ENCODE measurements at places on chromosomes 12 and 14.

- DNase-seq: no peak
Measured at GRCh38 chr14:20798932-20799331, 3.7 kb downstream of the RNASE1 start.

DNA sequence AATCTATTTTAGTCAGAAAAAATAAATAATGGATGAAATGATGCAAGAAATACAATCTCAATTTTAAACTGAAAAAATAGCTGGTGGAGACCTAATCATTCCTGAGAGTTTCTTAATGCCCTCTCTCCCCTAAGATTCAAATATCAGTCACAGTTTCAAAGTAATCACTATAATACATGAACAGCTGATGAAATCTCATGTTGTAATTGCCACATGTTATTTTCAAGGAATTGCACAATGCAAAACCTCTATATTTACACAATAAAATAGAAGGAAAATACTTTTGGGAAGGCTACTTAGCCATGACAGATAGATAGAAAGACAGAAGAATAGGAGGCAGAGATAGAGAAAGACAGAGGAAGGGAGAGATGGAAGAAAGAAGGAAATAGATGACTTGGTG, 18.2 kb downstream of the IFNG-AS1 start:
- no peak for DNase-seq

GRCh38 chr12:1185460-1186182, 194.6 kb downstream of the ERC1 start:
- DNase-seq: no peak

DNA sequence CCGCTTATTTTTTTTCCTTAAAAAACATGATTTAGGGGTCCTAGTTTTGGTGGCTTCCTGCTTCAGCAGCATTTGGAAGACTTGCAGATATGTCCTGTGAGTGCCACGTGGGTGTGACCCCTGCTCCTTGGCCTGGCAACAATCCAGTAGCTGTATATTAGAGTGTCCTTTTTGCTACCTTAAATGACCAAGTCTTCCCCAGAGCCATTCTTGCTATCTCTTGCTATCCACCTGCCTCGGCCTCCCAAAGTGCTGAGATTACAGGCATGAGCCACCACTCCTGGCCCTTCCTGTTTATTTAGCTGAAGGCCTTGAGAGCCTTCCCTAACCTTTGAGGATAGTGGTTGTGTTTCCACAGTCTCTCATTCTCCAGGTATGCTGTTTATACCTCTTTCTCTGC, 17.0 kb downstream of the TPCN1 start:
- no peak for DNase-seq

- no peak for DNase-seq
Measured at GRCh38 chr14:24518851-24519250, 10.8 kb upstream of the CMA1 start.

GRCh38 chr14:71592361-71592760, 339.9 kb upstream of the RGS6 start:
- DNase-seq: peak; percentile 27

- no peak for DNase-seq
Measured at GRCh38 chr12:93812626-93813025, 135.5 kb downstream of the CRADD start.

DNA sequence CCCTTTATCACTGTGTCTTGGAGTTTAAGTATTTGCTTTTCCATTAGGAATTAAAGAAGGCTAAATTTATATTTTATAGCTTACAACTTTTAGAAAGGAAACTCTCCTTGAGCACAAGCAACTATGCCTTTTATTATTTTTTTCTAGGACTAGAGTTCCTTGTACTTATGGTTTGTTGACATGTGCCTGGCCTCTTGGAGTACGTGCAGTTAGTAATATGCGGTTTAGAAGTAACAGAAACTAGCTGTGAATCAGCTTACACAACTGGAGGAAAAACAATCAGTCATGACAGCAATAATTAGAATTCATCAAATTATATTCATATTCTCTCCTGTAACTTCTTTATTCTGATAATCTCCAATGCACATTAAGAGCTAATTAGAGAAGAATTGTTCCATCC, 428.7 kb downstream of the AEBP2 start:
- no peak for DNase-seq

DNA sequence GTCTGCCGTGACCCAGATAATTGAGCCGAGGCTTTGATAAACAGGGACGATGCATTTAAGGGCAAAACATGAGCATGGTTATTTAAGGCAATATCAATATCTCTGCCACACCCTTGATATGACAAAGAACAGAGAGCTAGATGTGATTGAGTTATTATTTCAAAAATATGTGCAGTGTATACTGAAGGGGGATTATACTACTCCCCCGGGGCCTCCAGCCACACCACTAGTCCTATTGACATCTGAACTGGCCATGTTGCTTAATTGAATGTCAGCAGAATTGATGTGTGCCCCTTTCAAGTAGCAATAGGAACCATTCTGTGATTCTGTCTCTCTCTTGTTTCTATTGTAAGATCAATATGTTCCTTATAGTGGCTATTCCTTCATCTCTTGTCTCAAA, 794.8 kb upstream of the SEL1L start:
- no peak for DNase-seq

DNA sequence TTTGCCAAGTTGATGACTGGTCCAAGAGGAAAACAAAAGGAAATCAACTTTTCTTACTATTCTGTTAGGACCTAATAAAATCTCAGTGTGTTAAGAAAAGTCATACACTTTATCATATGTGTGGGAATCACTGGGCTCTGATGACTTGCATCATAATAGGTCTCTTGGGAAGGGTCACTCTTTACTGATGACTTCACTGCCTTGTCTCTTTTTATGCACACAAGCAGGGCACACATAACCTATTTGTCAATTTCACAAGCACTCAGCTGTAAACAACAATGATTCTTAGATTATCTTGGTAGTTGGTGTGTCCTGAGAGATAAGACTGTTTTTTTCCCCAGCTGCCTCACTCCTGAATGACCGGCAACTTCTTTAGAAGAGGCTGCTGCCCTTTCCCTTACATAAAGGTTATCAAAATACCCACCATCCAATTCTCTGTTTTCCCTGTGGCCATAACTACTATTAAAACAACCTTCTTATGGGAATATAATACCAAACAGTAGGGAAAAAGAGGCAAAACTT, 50.9 kb upstream of the INSM2 start:
- peak; percentile 7 for DNase-seq

- DNase-seq: no peak
Measured at GRCh38 chr14:101907619-101908018, 56.8 kb upstream of the DYNC1H1 start.

DNA sequence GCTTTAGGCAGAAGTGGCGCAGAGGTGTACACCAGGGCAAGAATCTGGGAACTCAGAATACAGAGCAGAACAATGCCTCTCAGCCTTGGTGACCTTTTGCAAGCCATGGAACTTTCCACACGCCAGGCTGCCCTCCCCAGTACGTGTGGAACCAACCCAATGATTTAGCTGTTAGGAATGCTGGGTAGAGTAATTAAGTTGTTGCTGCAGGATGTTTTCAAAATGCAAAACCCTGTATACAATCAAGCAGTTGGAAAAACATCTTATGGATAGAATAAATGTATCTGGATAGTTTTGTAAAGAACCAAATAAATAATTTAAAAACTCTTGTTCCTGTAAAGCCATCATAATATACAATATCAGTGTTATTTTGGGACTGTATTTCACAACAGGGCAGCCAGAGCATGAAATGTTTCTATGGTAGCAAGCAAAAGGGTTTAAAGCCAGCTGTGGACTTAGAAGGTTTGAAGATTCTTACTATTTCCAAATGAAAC, 19.4 kb downstream of the PPP1R36 start:
- peak; percentile 18 for DNase-seq

DNA sequence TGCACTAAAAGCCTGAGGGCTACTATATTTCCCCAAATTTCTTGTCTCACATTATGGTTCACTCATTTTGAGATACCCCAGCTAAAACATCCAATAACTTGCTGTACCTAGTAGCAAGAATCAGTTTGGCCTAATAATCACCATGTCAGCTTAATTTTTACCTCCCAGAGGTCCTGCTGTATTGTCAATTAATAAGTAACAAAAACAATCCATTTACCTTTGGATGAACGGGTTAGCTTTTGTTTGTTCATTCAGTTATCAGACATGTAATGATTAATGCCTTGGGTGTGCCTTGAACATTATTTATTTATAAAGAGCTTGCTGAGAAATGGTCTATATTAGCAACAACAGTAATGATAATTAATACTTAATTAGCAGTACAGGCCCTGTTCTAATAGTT, 57.0 kb downstream of the MON2 start:
- DNase-seq: no peak

- DNase-seq: no peak
Measured at GRCh38 chr14:76138758-76139723, 12.7 kb upstream of the GPATCH2L start.

- no peak for DNase-seq
Measured at GRCh38 chr12:101330631-101331030, 50.7 kb downstream of the UTP20 start.

GRCh38 chr14:99863059-99863458, 69.8 kb downstream of the EML1 start:
- no peak for DNase-seq

GRCh38 chr12:38161123-38162000, 155.2 kb upstream of the ALG10B start:
- no peak for DNase-seq

GRCh38 chr12:49068879-49069506, 786 bp downstream of the RHEBL1 start:
- DNase-seq: no peak

- no peak for DNase-seq
Measured at GRCh38 chr14:71248194-71248593, 340.9 kb downstream of the PCNX1 start.

- no peak for DNase-seq
Measured at GRCh38 chr12:108548954-108549521, 11.9 kb downstream of the SART3 start.

DNA sequence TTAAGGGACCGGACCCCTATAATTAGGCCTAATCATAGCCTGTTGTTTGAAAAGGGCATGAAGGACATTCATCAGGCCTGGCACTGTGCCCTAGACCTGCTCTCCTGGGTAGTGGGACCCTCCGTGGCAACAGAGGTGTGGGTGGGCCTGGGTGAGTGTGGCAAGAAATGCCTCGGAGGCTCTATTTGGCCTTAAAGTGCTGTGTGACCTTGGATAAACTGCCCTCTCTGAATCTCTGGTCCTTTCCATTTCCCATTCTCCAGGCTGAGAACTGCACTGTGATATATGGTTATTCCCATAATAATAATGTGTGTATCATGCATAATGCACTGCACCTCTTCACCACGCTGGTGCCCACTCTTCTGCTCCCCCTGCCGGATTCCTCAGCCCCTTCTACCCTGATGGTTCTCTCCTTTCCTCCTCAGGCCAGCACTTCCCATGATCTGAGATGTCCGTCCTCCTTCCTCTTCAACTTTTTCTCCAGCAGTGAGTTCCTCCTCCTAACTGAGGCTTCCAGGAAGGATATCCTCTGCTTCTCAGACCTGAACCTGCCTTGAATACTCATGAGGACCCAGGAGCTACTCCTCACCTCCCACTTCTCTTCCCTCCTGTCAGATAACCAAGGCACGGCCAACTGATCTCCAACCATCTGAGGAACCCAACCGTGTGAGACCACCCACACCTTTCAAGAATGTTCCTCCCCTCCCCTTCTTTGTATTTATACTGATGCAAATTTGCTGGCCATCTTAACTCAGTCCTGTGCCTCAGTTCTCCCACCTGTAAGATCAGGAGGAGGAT, 111.0 kb upstream of the PZP start:
- no peak for DNase-seq

- no peak for DNase-seq
Measured at GRCh38 chr14:59849411-59850130, 21.0 kb downstream of the RTN1 start.

DNA sequence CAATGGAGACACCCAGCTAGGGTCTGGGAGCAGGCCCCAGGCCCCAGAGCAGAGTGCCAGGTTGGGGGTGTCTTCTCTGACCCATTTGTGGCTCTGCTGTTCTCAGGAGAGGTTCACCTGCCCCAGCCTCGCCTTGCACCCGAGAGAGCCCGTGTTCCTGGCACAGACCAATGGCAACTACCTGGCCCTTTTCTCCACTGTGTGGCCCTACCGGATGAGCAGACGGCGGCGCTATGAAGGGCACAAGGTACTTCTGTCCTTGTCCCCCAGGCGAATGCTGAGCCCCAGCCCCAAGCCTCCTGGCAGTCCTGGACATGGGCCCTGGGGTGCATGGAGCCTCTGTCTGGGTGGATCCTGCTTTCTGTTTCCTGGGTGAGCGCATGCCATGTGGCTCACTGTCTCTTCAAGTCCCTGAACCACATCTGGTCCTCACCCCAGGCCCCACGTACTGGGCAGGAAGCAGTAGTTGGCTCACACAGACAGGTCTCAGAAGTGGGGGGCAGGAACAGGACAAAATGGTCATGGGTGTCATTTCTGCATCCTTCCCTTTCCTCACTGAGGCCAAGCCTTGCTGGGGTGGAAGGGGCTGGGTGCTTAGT, 58.2 kb downstream of the BEGAIN start:
- DNase-seq: no peak

Data from Caco-2 (cell line).